Foreskin keratinocyte (primary cell): ENCODE measurements at places on chromosomes 5 and 9. TPM values are rescaled to one million over a fixed set of nuclear protein-coding genes. Genes with fewer than 3 reads are reported as not detected.

The SH3GLB2 gene
- 43.9 and 51.9 TPM in 2 replicates for total RNA-seq

- no peak for DNase-seq
These were observed 34.2 kb downstream of the TARS1 start for GRCh38 chr5:33474931-33475499.

DNA sequence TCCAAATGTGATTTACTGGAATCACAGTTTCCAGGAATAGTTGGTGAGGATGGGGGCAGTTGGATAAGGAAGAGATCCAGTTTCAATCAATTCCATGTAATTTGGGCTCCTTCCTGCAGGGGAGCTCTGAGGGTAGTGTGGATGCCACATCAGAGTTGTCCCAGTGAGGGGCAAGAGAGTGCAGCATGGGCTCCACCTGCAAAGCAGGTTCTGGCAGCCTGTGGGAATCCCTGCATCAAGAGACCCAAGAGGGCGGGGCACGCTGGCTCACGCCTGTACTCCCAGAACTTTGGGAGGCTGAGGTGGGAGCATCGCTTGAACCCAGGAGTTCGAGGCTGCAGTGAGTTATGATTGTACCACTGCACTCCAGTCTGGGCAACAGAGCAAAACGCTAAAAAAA lies 188.5 kb downstream of the CACNA1B start:
- no peak for DNase-seq

The FOXE1 gene
- total RNA-seq = 0.17 and 0.32 TPM in 2 replicates

- no peak for DNase-seq
These were observed 12.2 kb upstream of the PRXL2C start for GRCh38 chr9:96667363-96667728.
